ENCODE measurements at places on chromosomes 5 and 9.

DNA sequence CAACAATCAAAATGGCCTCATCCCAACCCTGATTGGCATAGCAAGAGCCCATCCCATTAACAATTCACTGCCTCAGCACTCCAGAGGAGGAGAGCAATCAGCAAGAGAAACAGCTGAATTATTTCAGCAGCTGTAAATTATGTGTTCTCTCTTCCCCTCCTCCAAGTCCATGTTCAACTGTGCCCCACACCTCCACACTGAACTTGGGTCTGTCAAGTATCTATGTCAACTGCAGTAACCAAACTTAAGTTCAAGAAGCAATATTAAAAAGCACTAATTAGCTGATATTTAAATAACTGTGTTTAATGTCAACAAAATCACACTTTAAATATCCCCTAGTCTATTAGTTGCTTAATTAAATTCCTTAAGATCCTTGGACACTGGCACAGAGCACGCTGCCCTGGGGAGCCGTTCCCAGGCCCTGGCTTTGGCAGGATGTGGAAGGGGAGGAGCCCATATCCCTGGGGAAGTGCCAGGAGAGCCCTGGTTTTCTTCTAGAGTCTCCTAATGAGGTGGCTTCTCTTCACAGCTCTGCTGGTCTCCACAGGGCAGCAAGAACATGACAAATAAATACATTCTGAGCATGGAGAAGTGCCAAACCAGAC lies 50.6 kb downstream of the SIL1 start:
- peak; percentile 64 for DNase-seq

DNA sequence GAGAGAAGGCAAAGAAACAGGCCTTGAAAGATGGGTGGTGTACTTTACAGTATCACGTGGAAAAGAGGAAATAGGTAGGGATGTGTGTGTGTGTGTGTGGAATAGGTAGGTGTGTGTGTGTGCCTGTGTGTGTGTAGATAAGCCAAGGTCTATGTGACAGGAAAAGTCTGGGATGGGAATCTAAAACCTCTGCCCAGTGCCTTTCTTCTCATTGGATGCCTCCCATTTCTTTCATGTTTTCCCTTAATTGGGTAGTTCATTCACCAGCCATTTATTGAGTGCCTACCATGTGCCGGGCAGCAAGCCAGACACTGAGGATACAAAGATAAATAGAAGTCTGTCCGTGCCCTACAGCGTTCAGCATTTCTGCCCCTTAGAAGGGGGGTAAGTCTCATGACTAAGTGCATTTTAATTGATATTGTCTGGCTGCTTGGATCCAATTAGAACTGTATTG lies 1.0 kb downstream of the URM1 start:
- peak; percentile 47 for DNase-seq

DNA sequence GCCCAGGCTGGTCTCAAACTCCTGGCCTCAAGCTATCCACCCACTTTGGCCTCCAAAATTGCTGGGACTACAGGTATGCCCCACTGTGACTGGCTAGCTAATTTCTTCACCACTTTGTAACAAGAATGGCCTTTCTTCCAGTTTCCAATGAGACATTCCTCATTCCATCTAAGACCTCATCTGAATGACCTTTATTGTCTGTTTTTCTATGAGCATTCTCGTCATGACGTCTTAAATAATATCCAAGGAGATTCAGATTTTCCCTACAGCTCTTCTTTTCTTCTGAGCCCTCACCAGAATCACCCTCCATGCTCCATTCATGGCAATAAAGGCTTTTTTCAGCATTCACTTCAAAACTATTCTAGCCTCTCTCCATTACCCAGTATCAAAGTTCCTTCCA lies 30.2 kb upstream of the STK32A start:
- DNase-seq: no peak

- no peak for DNase-seq
These were observed 757.4 kb downstream of the PTPRD start for GRCh38 chr9:9855177-9856078.

DNA sequence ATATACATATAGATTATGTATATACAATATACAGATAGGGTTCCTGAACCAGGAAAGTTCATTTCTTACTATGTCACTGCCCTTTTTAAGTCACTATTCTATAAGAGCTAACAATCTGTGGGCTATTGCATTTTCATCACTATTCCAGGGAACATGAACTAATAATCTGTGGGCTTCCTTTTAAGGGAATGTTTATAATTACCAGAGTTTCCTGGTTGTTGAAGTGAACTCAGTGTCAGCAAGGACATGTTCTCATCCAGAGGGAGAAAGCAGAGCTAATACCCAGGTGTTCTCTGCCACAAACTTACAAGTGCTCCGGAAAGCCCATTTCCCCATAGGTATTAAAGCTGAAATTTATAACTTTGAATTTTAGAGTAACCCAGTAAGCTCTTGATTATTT lies 69.6 kb downstream of the CWC27 start:
- DNase-seq: no peak
